ENCODE measurements at places on chromosomes 2 and 18.
A peak's percentile ranks its signal among the peaks of the same experiment; 100 is the strongest.

- peak; percentile 44 for DNase-seq
These were observed 72.7 kb downstream of the SH3RF3 start for GRCh38 chr2:109201465-109202327.

- no peak for DNase-seq
These were observed 172.9 kb upstream of the SETBP1 start for GRCh38 chr18:44507729-44508325.

DNA sequence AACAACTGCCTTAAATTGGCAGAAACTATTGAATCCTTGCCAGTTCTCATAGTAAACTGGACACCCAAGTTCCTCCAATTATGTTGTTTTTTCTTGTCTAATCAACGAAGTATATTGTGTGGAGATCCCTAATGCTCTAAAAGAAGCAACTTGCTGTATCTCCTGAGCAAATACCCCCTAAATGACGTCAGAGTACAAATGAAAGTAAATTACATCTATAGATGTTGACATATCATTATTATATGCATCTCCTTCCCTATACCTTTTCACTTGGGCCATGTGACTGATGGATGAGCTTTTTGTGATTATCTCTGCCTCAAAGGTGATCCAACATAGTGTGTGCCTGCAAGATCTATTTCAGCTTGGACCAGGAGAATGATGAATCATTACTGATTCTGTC, 159.4 kb downstream of the CCDC148 start:
- no peak for DNase-seq

- peak; percentile 97 for DNase-seq
These were observed 81.4 kb downstream of the BIN1 start for GRCh38 chr2:127025359-127026166.

DNA sequence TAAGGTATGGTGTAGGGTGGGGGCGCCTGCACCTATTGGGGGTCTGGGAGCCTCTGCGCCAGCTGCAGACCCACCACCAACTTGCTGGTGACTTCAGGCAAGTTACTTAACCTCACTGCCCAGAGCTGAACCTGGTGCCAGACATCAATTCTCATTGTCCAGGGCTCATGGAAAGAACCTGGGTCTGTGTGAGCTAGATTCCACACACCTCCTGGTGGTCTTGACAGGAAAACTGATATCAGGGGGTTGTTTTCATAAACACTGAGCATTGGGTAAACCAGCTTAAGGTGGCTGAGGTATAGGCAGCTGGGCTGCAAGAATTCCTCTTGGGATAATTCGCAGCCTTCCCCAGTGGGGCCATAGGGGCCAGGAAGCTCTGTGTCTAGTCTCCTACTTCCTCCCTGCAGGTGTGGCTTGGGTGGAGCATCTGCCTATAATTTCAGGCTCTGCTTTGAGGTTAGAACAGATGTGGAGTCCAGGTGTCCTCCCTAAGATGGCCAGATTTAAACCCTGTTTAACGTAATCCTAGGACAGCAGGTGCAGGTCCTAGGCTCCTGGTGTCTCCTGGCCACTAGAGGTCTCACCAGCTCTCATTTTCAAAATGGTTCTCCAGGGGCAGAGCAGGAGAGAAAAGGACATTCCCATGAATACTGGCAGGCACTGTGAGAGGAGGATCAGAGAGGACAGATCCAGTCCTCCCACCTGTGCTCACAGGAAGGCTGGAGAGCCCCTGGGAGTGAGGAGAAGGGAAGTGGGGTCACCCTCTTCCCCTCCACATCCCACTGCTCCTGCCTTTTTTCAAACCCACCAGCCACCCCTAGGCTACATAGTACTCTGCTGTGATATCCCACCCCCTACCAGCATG, 100.4 kb upstream of the SMAD2 start:
- DNase-seq: peak; percentile 92

DNA sequence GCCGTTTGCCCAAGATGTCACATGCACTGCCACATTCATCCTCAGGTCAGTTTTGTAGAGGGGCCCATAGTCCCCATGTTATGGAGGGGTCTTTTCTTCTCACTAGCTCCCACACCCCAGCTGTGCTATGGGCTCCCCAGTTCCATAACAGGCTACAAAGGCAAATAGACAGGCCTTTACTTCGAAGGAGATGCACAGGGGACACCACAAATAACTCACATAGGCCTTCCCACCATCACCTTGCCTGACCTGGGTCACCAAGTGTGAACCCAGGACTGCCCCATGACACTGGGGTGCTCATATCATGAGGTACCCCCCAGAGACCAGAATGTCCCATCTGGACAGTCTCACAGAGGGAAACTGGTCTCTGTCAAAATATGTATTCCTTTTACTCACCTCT, 15.0 kb upstream of the INO80C start:
- DNase-seq: no peak

GRCh38 chr2:11805024-11805423, 58.6 kb downstream of the LPIN1 start:
- DNase-seq: no peak

DNA sequence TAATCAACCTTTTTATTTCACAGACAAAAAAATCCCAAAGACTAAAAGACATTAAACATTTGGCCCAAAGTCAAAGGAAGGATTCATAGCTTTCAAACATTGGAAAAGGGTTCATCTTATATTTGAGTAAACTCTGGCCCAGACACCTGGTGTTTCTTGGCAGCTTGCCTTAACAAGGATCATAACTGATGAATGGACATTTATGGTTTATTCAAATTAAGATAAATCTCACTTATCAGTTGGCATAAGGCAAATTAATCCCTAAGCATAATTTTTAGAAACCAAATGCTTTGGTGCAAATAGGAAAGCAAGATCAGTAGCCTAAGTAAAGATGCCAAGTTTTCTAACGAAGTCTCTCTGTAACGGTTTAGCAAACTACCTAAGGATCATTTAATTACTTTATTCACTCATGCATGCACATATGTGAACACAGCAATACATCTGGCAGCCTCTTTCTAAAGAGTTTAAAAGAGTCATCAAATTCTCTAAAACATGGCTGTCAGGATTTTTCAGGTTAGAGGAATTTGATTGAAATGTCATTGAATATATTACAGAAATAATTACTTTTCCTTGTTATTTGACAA, 323.4 kb upstream of the RBMS1 start:
- DNase-seq: peak; percentile 56

DNA sequence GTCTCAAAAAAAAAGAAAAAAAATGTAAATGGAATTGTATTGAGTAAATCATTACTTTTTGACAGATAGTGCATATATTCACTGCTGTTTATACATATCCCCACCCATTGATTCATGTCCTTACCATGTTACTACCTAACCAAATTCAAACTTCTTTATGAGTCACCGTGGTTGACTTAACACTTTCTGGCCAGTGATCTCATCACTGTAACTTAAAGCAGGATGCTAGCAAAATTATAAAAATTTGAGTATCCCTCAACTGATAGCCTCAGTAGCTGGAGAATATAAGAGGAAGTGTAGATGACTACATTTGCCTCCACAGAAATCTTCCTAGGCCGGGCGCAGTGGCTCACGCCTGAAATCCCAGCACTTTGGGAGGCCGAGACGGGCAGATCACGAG, 13.4 kb downstream of the CNOT9 start:
- no peak for DNase-seq

DNA sequence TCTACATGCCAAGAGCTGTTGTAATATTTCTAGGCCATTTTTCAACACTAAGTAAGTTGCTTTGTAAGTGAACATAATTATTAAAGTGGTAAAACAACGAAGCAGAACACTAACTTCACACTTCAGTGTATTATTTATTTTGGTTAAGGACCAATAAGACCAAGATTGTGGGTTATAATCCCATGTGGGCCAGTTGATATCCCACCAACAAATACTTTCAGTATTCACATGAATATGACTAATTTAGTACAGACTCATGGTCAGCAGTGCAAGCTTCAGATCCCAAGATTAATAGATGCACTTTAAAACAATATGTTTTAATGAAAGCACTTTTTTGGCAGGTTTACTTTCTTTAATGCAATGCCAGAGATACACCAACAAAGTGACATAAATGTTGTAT, 154.3 kb downstream of the LCLAT1 start:
- DNase-seq: no peak

- DNase-seq: no peak
These were observed 313.3 kb downstream of the AGAP1 start for GRCh38 chr2:235806986-235807750.

DNA sequence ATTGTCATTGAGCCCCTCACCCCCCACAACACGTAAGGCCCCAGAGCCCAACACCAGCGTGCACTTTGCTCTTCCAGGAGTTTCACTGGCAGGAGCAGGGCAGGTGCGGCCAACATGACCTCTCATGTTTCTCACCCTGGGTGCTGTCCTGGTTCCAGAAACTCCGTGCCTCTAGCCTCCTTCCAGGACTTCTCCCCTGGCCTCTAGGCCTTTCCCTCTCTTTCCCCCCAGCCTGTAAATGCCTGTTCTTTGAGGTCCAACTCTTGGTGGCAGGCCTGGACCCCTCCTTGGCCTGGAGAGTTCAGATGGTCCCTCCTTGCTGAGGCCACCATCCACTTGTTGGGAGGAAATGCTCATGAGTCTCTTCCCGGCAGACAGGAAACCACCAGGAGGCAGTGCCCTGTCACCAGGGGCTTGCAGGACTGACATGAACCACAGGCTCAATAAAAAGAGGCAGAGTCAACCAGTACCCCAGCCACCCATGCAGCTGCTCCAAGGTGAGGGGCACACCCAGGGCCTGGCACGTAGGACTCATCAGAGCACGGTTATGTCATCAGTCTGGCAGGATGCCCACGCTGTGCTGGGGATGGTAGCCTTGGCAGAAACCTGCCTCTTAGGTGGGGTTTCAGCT, 1.5 kb downstream of the MALL start:
- DNase-seq: no peak

DNA sequence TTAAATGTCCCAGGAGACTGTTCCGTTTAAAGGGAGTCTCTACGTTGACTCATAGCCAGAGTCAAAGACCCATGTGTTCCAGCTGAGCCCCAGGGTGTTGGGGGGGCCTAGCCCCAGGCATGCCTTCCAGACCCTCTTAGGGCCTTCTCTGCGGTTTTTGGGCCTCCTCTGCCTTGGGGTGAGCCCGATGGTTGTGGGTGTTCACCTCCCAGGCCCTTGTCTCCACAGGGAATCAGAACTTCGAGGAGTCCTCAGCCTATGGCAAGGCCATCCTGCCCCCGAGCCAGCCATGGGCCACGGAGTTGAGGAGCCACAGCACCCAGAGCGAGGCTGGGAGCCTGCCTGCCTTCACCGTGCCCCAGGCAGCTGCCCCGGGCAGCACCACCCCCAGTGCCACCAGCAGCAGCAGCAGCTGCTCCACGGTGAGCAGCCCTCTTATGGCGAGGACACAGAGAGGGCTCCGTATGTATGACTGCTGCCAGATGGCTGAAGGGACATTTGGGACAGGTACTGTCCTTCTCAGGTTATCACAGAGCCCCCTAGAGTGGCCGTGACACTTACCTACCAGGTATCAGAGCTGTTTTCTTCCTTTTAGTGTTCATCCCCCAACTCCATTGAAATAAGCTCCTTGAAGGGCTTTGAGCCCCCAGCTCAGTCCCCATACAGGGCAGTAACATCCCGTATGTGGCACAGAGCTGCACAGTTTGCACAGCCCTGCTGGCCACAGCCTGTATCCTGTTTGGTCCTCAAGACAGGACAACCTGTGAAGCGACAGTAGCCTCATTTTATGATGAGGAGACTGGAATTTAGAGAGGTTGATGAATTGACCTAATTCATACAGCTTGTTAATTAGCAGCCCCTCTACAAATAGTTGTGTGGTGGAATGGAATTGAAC, 80.7 kb downstream of the EPAS1 start:
- peak; percentile 37 for DNase-seq

DNA sequence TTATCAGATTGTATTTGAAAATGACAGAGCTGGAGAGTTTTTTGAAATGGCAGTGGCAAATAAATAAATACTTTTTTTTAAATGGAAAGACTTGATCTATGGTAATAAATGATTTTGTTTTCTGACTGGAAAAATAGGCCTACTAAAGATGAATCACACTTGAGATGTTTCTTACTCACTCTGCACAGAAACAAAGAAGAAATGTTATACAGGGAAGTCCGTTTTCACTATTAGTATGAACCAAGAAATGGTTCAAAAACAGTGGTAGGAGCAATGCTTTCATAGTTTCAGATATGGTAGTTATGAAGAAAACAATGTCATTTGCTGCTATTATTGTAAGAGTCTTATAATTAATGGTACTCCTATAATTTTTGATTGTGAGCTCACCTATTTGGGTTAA, 30.9 kb downstream of the CD28 start:
- DNase-seq: no peak

DNA sequence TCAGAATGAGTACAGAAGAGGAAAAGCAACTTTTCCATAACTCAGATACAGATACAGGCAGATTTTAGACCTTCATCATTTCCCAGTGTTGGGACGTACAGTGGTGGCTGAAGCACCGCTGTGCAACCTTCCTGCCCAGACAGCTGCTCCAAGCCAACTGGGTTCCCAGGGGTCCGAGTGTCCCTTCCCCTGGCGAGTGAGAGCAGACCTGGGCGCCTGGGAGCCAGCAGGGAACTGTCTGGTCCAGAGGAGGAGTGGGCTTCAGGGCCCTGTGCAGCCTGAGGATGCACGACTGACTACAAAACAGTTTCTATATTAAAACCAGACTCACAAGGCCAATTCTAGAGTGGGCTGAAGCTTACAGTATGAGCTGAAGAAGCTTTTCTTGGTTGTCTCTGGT, 11.1 kb upstream of the OR6B2 start:
- DNase-seq: no peak

DNA sequence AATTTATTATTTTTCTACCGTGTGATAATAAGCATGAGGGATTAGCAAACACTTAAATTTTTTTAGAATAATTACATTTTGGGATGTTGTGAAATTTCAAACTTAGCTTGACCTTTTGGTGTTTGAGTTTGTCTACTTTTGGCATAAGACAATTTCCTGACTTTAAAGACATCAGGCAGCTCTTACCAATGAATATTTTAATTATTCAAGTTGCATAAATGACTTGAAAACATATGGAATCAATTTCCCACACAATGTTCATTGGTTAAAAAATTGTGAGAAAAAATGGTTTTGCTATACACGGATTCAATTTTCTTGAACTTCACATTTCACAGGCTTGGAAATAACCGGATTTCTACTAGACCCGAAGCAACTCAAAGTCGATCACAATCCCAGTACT, 243.4 kb downstream of the IKZF2 start:
- no peak for DNase-seq

- peak; percentile 33 for DNase-seq
These were observed 200.9 kb upstream of the EPAS1 start for GRCh38 chr2:46096260-46096659.

GRCh38 chr2:45293182-45293581, 283.9 kb upstream of the SIX2 start:
- DNase-seq: no peak

DNA sequence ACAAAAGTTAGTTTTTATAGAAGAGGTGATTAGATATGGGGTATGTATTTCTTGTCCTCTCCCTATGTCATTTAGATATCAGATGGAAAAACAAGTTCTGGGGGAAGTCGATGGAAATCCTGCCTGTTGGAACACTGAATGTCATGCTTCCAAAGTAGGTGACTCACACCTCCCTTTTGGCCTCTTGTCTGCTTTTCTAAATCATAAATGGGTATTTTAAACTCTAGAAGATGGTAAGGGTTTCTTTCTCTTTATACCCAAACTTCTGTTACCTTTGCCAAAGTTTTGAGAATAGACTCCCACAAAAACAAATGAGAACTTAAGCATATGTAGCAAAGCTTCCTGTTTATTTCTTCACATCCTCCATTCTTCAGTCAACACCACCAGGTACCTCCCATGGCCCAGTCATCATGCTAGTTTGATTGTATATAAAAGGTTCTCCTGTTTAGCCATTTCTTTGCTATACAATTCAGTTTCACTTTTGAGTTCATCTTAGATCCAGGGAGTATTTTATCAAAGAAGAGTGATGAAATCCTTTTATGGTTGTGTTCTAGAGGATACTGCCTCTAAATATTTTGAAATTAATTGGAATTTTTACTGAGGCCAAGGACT, 63.9 kb downstream of the PRKRA start:
- no peak for DNase-seq

GRCh38 chr2:212274215-212274614, 264.4 kb downstream of the ERBB4 start:
- no peak for DNase-seq

All from NCI-H82 (cell line).